ENCODE measurements at places on chromosomes 16 and 17.
A peak's percentile ranks its signal among the peaks of the same experiment; 100 is the strongest.

DNA sequence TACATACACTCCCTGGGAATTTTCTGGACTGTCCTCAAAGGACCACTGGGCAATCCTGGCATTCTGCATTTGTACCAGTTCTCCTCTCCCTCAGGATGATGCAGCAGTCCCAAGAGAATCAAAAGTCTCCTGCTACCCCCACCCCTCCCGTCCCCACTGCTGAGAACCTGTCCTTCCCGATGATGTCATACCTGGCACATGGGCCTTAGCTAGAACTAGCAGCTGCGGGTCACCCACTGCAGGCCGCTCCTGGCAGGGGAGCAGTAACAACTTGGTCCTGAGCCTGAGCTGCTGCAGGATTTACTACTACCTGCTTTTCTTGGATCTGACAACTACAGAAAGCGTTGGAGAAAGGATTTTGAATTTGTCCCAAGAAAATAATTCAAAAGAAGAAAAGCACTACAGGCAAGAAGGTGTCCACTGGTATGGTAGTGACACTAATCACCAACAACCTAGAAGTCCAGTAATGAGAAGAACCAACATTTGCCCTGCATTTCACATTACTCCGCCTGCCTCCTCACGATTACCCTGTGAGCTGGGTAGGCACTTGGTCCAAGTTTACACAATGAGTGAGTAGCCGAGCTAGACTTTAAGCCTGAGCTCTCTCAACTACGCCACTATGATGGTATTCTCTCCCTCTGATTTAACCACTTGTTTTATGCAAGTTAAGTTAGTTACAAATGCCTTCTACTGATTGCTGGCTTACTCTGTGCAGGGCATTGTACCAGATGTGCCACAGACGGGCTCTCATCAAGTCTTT, 55.3 kb upstream of the ETV4 start:
- DNase-seq, result no peak

- DNase-seq, result no peak
These were observed 7.4 kb downstream of the GIP start for GRCh38 chr17:48960834-48961515.

- no peak for DNase-seq
These were observed 76.6 kb downstream of the PARN start for GRCh38 chr16:14553447-14553846.

GRCh38 chr17:75622771-75623273, 10.4 kb upstream of the SMIM5 start:
- no peak for DNase-seq

DNA sequence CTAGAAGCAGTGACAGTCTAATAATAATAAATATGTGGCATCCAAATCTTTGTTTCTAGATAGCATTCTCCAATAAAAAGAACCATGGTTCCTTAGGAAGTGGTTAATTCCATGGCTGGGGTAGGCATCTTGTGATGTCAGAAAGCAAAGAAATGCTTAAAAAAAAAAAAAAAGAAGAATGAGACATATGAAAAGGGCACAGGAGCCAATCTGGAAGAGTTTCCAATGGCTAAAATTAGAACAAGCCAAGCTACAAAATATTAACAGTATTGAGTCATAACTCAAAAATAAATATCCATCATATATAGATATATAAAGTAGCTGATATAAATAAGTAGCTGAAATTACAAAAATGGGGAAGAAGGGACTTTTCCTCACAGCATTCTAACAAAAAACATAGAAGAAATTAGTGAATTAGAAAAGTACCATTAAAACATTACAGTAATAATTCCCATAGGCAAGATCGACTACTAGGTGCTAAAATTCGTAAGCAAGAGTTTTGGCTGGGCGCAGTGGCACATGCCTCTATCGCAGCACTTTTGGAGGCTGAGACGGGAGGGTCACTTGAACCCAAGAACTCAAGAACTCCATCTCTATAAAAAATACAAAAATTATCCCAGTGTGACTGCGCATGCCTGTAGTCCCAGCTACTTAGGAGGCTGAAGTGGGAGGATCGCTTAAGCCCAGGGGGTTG, 111.3 kb downstream of the TRIM37 start:
- no peak for DNase-seq

DNA sequence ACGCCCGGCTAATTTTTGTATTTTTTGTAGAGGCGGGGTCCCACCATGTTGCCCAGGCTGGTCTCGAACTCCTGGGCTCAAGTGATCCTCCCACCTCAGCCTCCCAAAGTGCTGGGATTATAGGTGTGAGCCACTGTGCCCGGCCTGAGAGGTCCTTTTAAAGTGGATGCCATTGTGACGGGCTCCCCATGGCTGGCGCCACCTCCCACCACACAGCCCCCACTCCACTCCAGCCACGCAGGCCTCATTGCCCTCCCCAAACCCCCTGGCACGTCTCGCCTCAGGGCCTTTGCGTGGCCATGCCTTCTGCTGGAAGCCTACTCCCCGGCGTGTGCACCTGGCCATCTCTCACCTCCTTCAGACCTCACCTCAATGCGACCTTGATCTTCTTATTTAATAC, 11.9 kb upstream of the KDM6B start:
- DNase-seq, result no peak

- DNase-seq, result no peak
These were observed 59.6 kb upstream of the ADCY9 start for GRCh38 chr16:4175849-4176248.

DNA sequence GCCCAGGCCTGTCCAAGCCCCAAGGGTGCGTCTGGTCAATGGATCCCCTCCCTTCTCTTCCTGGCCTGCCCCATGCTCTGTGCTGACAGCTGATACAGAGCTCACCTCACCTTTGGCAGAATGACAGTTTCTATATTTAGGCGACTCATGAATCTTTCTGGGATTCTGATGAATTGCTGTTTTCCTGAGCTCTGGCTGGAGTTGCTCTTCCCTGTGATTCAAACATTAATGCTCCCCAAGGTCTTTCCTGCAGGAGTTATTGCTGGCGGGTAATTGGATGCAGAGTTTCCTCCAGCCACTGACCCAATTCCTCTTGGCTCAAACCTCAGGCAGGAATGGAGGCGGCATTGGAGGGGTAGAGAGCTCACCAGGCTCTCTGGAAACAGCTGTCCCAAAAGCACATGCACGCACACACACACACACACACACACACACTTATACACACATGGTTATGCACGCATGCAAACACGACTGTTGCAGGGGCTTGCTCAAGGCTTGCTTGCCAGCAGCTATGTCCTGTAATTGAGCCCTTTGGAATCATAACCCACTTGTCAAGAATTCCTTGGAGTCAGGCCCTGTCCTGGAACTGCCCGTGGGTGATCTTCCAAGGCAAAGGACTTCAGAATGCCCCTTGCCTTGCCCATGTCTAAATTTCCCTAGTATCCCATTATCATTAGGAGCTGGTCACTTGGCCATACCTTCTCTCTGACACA, 128.8 kb downstream of the ASIC2 start:
- DNase-seq, result peak; percentile 76

- DNase-seq, result no peak
These were observed 61.6 kb downstream of the TIMM22 start for GRCh38 chr17:1058423-1059130.

GRCh38 chr17:10737736-10738135, 7.9 kb upstream of the TMEM220 start:
- DNase-seq, result no peak

DNA sequence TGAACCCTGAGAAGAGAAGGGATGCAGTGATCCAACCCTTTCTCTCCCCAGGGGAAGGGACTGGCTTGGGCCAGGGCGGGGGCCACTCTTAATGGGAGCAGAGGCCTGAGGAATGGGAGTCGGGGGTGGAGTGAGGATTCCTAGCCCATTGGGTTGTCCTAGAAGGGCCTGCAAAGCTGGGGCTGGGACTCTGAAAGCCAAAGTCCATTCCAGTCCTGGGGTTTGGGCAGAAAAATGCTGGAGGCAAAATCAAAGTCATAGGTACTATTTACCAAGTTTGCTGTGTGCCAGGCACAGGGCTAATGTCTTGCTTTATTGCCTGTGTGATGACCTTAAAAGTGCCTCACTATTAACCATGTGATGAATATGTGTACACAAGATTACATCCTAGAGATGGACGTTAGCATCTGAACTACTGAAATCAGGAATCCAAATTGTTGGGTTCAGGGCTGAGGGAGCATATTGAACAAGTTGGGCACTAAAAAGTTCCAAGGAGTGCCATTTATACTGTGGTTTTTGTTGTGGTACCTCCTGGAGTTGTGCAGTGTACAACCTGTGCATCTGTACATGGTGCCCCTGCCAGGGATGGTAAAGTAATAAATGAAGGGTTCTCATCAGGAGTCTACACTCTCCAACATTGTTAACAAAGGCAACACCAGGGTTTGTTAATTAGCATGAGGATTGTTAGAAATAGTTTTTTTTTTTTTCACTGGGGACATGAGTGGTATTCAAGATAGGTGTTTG, 84.4 kb upstream of the NKD1 start:
- DNase-seq, result no peak

- peak; percentile 16 for DNase-seq
These were observed 58.2 kb upstream of the RPH3AL start for GRCh38 chr17:410543-411401.

DNA sequence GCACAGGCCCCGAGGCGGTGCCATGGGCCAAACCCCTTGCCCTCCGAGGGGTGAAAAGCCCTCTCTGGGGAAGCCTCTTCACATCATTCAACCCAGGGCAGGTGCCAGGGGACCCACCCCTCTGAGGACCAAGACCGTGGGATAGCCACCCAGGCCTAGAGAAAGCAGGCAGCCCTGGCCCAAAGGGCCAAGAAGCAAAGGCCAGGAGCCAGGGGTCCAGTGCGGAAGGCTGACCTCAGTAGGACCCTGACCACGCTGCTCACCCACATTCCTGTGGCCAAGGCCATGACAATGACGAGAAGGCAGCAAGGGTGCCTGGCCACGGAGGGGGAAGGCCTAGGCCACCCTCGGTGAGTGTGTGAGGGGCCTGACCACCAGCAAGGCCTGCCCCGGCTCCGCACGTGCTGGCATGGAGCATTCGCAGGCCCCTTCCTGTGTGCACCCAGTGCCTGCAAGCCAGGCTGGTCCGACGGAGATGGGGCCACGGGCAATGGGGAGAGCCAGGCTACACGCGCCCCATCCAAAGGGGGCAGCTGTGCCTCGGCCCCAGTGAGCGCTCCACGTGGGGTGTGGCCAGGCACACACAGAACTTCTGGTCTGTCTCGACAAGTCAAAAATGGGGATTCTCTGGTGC, 24.5 kb upstream of the RASD1 start:
- DNase-seq, result no peak

DNA sequence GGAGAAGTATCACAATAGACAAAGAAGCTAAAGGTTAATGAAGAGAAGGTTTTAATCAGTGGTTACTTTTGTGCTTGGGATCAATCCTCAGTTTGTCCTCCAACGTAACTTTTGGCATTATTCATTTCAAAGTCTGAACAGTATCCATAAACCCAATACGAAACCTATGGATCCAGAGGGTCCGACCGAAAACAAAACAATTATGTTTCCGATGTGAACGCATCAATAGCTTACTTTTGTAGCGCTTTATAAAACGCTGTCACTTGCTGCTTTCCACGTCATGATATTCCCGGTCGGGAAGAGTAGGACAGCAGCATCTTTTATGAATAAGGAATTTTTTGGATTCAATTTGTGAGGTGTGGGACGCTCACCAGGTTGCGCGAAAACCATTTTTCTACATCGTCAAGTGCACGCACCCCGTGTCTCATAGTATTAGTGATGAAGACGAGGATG, 383.8 kb downstream of the ZFHX3 start:
- no peak for DNase-seq

DNA sequence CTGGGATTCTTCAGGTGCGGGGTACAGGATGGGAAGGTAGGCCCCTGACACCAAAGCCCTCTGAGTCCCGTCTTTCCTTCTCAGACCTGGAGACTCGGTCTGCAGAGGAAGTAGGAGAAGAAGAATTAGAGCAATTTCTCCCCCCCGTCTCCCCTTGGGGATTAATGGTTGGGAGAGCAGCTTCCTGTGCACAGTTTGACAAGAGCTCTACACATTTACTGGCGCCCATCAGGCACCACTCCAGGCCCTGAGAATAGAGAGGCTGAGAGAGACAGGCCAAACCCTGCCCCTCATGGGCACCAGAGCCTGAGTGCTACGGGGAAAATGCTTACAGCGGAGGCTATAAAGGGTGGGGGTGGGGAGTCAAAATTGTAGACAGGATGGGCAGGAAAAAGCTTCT, 3.5 kb upstream of the C16orf74 start:
- no peak for DNase-seq

DNA sequence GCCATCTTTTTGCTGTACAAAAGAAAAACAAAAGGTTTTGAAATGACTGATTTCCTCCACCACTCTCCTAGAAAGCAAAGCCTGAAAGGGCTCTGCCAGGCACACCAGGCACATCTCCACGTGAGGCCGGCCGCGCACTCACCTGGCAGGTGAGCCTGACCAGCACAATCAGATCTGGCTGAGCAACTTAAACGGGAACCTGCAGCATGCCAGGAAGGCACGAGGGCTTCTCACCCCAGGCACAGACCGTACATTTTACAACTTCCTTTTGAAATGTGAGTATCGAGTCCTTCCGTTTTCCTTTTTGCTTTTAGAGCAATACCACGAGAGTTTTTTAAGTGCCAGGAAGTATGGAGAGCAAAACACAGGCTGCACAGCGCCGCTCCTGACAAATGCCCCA, 22.5 kb downstream of the SLC38A10 start:
- no peak for DNase-seq

- no peak for DNase-seq
These were observed 16.2 kb downstream of the MARCHF10 start for GRCh38 chr17:62791767-62792446.

- DNase-seq, result peak; percentile 10
These were observed 50.5 kb downstream of the GPR139 start for GRCh38 chr16:20023190-20023589.

DNA sequence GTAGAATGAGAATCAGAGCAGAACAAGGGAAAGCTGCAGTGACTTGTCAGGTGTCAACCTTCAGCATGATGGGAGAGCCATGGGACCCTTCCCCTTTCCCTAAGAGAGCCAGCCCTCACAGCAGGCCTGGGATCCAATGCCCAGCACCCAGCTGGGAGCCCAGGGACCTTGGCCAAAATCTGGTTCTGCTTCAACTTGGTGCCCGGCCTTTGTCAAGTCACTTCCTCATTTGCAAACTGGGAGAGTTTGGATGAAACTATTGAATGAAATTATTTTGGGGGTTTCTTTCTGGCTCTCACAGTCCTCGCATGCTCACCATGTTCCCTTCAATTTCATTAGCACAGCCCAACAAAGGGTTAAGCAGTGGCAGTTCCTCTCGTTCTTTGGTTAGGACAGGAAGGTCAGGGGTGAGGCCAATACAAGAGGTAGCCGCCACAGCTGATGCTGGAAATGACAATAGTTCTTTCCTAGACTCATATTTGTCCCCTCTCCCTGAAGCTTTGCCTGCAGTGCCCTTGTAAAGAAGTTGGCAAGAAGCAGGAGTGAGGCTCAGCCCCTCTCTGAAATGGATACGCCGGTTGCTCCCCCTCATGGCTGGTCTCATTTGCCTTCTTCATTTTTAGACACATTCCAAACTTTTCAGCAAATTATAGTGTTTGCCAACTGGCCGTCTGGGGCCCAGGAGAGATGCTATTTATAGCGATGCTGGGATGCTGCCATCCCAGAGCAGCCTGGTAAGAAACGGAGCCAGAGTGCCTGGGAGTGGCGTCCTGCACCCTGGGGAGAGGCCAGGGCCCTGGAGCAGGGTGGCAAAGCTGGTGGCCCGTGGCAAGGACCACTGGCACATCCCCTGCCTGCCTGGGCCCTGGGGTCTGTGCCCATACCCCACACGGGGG, 34.5 kb upstream of the MEOX1 start:
- DNase-seq, result no peak

Data from hindlimb muscle (tissue), 1 donor.